ENCODE measurements at places on chromosomes 6 and 20. TPM values are rescaled to one million over a fixed set of nuclear protein-coding genes. Genes with fewer than 3 reads are reported as not detected.

The ARMC12 gene
- 0.60 TPM for total RNA-seq

- DNase-seq, result no peak
Measured at GRCh38 chr6:83378621-83379388, 52.0 kb downstream of the ME1 start.

The TMEM239 gene
- total RNA-seq, result not detected

- DNase-seq, result peak; percentile 6
Measured at GRCh38 chr6:82867946-82868345, 197.7 kb downstream of the UBE3D start.

- DNase-seq, result no peak
Measured at GRCh38 chr6:136647363-136647852, 97.2 kb upstream of the MAP7 start.

The GRIK2 gene
- 0.07 TPM for total RNA-seq

GRCh38 chr6:56764081-56764566, 121.4 kb upstream of the DST start:
- peak; percentile 67 for DNase-seq

DNA sequence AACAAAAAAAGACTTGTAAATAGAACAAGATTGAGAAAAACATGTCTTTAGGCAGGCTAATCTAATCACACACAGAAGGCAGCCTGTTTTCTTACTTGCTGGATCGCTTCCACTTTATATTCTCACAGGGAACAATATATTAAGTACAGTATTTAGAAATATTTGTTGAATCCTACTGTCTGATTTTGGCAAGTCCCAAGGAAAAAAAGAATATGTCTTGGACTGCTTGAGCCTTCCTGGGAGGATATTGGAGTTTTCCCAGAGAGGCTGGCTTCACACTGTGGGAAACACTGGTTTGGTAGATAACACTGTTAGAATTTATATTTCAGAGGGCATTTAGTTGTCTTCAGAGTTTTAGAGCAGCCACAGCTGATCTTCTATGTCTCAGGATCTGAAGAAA, 229.7 kb downstream of the PRL start:
- no peak for DNase-seq

The CLPSL1 gene
- not detected for total RNA-seq

DNA sequence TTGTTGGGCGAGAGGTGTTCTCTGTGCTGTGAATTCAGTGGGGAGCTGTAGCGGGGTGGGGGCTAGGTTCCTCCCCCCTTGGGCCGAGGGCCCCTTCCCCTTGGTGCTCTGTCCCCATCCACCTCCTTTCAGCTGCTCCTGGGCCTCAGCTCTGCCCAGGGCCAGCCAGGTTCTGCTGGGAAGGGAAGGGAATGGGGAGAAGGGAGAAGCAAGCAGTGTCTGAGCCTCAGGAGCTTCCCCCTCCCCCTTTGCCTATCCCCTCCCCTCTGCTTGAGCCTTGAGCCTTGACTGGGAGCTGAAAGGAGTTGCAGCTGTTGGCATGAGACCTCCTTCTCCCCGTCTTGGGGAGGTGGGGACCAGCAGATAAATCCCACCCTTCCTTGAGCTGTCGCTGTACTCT, 576 bp upstream of the RRP36 start:
- DNase-seq, result no peak

DNA sequence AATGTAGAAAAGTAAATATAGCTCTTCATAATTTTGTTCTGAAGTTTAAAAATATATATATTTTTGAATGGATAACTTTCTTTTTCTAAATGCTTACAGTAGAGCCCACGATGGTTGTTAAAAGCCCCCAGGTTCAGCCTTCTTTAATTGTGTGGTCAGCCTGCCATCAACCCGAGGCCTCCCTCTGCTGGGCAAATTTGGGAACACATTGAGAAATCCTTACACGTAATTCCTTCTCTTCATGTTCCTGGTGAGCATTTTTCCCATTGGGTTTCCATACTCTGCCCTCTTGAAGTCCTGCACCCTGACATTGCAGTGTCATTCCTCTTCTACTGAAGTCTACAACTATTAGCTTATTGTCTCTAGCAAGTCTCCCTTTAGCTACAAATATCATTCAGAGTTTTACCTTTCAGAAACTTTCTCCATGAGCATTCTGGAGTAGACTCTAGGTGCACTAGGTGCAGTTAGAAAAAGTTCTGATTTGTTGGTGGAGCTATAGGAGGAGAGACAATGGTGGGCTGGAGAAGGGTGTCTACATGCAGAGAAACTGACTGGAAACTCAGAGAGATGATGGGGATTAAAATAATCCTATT, 40.6 kb downstream of the TRIM38 start:
- peak; percentile 70 for DNase-seq

The NFS1 gene
- 79.6 TPM for total RNA-seq

- DNase-seq, result peak; percentile 38
Measured at GRCh38 chr6:31622684-31623091, 2.2 kb downstream of the PRRC2A start.

The BHLHE23 gene
- not detected for total RNA-seq

- DNase-seq, result no peak
Measured at GRCh38 chr6:133404728-133405127, 163.6 kb downstream of the EYA4 start.

- no peak for DNase-seq
Measured at GRCh38 chr6:3965071-3965718, 113.7 kb downstream of the FAM217A start.

The FRK gene
- not detected for total RNA-seq

DNA sequence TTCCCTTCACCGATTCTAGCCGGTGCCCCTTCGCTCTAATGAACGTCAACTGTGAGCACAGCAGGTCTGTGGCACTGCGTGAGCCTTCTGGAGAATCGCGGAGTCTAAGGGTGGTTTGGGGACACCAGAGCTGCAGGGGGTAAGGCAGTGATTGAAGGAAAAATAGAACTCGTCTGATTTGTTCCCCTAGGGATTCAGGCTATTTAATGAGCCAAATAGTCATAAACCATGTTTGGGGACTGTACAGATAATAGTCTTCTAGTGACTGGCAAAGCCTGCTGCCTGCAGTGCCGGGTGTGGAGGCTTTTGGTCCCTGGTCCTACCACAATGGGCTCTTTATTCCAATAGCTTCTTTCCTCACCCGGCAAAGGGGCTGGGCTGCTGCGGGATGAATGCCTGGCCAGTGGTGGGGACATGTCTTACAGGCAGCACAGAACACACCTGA, 11.1 kb upstream of the NTSR1 start:
- DNase-seq, result no peak

DNA sequence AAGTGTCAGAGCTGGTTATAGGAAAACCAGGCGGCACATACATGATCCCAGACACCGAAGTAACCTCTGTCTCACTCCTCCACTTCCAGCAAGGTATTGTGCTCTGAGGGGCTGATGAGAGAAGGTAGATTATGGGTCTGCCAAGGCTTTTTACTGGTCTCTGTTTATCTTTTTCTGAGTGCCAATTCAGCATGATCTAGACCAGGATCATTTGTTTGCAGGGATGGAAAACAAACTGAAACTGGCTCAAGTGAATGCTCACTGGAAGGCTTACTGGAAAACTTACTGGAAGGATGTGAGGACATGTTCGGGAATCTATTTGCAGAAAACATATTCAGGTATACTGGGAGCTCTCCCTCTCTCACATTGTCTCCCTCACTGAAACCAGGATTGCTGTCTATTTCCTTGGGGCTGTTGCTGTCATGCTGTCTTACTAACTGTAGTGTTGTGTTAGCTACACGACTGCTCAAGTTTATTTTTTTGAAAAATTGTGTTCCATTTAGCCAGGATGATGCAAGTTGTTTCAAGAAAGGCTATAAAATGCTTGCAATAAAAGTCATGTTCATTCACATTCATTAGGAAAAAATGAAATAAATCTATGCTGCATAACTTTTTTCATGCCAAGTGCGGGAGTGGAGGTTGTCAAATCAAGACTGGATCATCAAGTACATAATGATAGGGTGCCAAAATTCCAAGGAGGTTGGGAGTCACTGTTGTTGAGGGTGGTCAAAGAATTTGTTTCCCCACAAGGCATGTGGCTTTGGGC, 37.0 kb downstream of the KLHL31 start:
- no peak for DNase-seq

- no peak for DNase-seq
Measured at GRCh38 chr6:14275493-14275851, 157.9 kb downstream of the CD83 start.

DNA sequence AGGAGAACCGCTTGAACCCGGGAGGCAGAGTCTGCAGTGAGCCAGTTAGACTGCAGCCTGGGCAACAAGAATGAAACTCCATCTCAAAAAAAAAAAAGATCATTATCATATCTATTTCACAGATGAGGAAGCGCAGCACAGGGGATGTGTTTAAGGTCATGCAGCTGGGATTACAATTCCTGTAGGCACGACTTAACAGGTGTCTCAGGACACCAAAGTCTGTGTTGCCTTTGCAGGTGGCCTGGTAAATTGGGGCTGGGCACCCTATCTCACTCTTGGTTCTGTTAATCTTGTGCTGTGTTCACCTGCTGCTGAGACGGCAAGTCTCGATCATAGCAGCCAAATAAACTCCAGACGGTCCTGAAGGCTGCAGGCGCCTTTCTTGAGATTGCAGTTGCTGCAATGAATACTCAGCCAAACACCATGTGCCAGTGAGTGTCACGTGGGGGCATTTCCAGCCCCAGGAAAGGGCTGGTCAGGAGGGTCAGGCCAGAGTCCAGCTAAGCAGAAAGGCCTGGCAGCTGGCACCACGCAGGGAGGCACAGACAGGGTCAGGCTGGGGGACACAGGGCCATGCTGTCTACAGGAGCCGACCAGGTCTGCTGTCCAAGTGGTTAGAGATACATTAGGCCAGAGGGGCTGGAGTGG, 55.8 kb downstream of the FGD2 start:
- DNase-seq, result no peak

DNA sequence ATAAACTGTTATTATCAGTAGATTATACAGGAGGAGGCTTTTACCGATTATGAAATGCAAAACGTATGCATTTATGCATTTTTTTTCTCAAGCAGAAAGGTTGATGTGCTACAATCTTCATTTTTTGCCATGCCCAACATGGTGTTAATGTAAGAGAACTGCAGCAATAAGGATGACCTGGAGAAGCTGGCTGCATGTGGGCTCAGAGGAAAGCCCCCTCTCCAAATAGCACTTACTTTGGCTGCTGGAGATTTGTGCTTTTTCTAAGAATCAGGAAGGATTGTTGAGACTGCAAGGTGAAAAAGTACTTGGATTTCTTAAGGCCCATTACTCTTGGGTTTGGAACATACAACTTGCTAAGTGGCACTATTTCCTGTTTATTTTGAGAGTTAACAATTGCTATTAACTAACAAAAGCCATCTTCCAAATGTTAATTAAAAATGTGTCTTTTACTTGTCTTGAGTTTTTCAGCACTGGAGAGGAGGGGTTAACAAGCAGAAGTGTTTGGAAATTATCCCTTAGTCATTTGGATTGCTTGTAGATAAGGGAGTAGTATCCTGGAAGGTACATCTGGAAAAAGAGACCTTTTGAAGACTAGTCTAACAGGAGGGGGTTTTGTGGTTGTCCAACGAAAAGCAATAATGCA, 5.6 kb downstream of the SOX4 start:
- DNase-seq, result no peak

- DNase-seq, result peak; percentile 55
Measured at GRCh38 chr6:70375882-70376281, 37.4 kb upstream of the FAM135A start.

The SYCP2 gene
- total RNA-seq, result 1.1 TPM

The KIAA0408 gene
- total RNA-seq, result 0.22 TPM

GRCh38 chr6:25042036-25042521, 106.3 kb upstream of the RIPOR2 start:
- DNase-seq, result peak; percentile 86

The STK4 gene
- total RNA-seq, result 89.0 TPM

All from Karpas-422 (cell line).